GM23248 (cell line): ENCODE measurements at places on chromosomes 1 and 21. TPM values are rescaled to one million over a fixed set of nuclear protein-coding genes. Genes with fewer than 3 reads are reported as not detected.

RAB25 gene
- total RNA-seq, result not detected in 2 replicates

MROH9 gene
- 0.25 TPM in 1 of 2 replicates, not detected in the other for total RNA-seq

AGMAT gene
- total RNA-seq, result 2.2 and 3.9 TPM in 2 replicates

OR2T11 gene
- total RNA-seq, result not detected in 2 replicates

CATSPERE gene
- 1.0 and 1.2 TPM in 2 replicates for total RNA-seq

GRCh38 chr1:53681351-53681976 lies 57.5 kb downstream of the GLIS1 start:
- no peak for DNase-seq

DNA sequence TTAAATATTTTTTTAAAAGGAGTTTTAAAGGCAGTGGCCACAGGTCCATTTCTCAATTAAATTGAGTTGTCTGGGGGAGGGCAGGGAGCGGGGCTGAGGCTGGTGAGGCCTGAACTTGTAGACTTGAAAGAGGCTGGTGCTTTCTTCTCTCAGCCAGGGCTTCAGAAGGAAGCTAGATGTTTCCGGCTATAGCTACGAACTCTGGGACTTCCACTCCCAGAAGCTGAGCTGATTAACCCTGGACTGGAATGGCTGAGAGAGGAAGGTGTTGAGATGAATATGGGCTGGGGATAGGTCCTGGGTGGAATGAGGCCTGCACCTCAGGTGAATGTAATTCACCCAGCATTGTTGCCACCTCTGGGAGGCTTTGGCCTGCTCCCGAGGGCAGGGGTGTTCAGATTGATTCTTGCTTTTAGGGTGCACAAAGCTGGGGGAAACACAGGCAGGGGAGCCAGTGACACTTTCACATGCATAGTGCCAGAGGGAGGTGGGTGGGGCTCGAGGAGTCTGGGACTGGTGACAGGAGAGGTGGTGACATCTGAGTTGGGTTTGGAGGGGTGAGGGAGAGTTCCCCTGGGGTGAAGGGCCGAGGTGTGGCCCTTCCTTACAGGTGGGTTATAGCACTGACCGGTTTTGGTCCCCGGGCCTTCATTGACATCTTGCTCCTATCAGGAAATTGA lies 18.2 kb downstream of the LDLRAP1 start:
- DNase-seq, result no peak

DNA sequence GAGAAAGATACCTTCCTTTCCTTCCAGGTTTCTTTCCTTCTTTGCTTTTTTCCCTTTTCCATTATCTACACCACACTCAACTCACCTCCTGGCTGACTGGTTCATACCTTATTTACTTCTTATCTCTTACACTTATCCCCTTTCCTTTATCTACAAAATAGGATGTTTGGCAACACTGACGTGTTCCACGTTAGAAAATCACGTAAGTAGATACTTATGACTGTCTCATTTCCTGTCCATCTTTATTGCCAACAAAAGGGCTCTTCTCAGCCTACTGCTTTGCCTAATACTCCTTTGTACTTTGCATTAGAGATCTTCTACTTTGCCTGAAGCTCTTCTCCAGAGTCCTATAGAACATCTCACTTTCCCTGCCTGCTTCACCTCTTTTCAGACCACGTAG lies 25.1 kb downstream of the SYNJ1 start:
- DNase-seq, result peak; percentile 71

DNA sequence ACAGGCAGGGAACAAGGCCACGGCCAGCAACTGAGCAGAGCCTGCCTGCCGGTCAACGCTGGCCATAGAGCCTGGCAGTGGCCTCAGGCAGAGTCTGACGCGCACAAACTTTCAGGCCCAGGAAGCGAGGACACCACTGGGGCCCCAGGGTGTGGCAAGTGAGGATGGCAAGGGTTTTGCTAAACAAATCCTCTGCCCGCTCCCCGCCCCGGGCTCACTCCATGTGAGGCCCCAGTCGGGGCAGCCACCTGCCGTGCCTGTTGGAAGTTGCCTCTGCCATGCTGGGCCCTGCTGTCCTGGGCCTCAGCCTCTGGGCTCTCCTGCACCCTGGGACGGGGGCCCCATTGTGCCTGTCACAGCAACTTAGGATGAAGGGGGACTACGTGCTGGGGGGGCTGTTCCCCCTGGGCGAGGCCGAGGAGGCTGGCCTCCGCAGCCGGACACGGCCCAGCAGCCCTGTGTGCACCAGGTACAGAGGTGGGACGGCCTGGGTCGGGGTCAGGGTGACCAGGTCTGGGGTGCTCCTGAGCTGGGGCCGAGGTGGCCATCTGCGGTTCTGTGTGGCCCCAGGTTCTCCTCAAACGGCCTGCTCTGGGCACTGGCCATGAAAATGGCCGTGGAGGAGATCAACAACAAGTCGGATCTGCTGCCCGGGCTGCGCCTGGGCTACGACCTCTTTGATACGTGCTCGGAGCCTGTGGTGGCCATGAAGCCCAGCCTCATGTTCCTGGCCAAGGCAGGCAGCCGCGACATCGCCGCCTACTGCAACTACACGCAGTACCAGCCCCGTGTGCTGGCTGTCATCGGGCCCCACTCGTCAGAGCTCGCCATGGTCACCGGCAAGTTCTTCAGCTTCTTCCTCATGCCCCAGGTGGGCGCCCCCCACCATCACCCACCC lies at the start of gene TAS1R3:
Gene TAS1R3 (plus strand): TSS at position 213 of the 898 bp plus-strand sequence. CDS start 66 bp downstream, at position 279.
- peak; percentile 73 for DNase-seq

DNA sequence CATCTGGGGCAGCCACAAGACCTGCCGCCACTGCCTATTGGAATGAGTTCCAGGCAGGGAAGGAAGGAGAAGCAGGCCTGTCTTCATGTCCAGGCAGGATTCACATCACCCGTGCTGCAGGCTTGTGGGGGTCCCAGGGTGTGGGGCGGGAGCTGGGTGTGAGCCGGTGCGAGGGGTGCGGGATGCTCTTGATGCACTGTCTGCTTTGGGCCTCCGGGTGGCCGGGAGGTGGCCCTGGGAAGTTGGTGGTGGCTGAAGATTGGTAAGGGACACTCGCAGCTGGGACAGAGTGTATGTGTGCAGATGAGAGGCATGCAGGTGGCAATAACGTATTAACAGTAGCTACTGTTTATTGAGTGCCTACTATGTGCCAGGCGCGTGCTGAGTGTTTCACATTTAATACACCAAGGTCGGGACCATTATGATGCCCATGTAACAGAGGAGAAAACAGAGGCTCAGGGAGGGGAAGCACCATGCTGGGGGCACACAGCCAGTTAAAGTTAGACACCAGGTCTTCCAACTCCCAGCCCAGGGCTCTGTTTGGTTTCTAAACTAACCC lies 3.3 kb downstream of the CROCC start:
- no peak for DNase-seq

- peak; percentile 25 for DNase-seq
These were observed 32.8 kb upstream of the SCMH1 start for GRCh38 chr1:41274752-41275545.

- no peak for DNase-seq
These were observed 40.5 kb upstream of the CSF3R start for GRCh38 chr1:36523230-36523495.

DNA sequence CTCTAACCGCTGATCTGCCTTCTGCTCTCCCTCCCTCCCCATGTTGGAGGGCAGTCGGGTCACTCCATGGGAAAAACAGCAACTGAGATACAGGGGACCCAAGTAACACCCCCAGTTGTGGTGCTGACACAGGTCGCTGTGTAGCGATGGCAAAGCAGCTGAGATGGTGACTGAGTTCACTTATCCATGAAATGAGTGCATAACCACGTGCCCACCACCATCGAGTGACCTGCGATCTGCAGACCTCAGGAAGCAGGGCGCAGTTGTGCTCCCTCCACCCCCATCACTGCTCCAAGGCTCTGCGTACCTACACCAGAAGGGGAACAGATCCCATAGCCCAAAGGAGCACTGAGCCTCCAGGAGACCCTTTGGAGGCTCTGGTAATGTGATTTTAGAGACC lies 31.1 kb downstream of the KCNN3 start:
- DNase-seq, result no peak

GRCh38 chr1:155648207-155649147 lies 38.5 kb downstream of the MSTO1 start:
- DNase-seq, result peak; percentile 92
